ENCODE measurements at places on chromosomes 2 and 18. TPM values are rescaled to one million over a fixed set of nuclear protein-coding genes. Genes with fewer than 3 reads are reported as not detected.

The TEKT4 gene
- not detected for total RNA-seq

GRCh38 chr18:10791169-10791831 lies 265.5 kb downstream of the NAPG start:
- DNase-seq = no peak

- no peak for DNase-seq
Measured at GRCh38 chr18:79939096-79939495, 12.4 kb downstream of the SLC66A2 start.

GRCh38 chr2:36172824-36173223 lies 182.8 kb upstream of the CRIM1 start:
- DNase-seq = no peak

The DNAJC5G gene
- not detected for total RNA-seq

- DNase-seq = no peak
Measured at GRCh38 chr2:128736046-128736688, 417.5 kb upstream of the HS6ST1 start.

The SNORC gene
- total RNA-seq = 6.9 TPM

The IGFBP2 gene
- total RNA-seq = 337 TPM
